ENCODE measurements at places on chromosomes 4 and X.

DNA sequence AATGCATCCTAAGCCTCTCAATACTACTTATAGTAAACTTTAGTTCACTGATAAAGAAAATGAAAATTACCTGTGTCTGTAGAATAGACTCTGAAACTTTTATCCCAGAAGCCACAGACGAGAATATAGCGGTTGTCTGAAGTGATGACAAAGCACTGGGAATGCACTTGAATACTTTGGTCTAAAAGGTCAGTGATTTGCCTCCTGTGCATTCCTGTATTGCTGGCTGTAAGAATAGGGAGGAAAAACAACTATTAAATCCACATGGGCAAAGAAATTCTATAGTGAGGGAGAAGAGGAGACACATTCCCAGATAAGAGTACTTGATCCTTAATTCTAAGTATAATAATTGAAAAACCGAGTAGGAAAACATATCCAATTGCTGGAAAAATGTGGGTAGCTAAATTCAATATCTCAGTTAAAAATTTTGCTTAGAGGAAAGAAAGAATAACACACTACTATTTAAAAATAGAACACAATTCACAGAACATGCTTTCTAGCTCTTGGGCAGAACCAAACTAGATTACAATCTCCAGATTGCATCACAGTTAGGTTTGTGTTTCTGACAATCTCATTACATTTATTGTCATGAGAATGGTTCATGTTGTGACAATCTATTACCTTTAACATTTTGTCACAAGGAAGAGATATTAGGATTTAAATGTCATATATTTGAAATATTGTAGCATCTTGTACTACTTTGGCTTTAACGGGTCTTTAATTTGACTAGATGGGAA lies 232.1 kb downstream of the DCLK2 start:
- no peak for DNase-seq

GRCh38 chrX:128928636-128929035 lies 594.7 kb downstream of the SMARCA1 start:
- no peak for DNase-seq

DNA sequence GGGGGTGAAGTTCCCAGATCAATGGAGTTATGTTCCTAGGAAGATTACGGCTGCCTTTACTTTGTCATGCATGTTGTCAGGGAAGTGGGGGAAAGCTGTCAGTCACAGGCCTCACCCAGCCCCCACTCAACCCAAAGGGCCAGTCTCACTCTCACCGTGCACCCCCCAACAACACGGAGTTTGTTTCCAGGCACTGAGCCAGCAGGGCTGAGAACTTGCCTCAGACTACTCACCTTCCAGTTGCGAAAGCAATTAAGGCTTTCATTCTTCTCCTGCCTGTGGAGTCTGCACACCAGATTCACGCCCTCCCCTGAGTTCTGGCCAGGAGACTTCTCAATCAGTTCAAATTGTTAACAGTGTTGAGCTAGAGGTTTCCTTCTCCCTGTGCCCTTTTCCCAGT lies 114.3 kb downstream of the SH3BGRL start:
- DNase-seq = no peak

DNA sequence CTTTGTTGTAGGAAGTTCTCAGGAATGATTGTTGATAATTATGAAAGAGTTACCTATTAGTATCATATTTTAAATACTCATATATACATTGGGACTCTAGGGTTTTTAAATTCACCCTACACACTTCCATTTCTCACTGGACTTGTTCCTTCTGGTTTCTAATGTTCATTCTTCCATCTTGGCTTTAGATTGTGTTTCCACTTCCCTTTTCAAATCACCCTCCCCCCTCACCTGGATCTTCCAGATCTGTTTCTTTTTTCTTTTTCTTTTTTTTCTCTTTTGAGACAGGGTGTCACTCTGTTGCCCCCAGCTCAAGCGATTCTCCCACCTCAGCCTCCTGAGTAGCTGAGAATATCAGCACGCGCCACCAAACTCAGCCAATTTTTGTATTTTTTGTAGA lies 6.7 kb upstream of the KIT start:
- no peak for DNase-seq

DNA sequence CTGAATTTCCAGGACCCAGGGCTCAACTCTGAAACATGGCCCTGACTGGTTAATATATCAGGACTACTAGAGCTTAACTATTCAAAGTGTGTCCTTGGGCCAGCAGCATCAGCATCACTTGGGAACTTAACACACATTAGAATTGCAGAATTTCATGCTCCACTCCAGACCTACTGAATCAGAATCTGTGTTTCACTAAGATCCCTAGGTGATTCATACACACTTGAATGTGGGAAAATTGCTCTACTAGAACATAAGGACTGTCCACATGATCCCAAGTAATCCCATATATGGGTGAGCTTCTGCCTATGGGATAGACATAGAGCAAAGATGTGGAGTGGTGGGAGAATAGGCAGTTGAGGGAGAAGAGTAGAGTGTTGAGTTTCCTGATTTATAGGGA lies 192.5 kb upstream of the CLNK start:
- DNase-seq = no peak

- DNase-seq = no peak
Measured at GRCh38 chr4:106602711-106603110, 234.1 kb upstream of the GIMD1 start.
